ENCODE measurements at places on chromosomes 4 and X.

DNA sequence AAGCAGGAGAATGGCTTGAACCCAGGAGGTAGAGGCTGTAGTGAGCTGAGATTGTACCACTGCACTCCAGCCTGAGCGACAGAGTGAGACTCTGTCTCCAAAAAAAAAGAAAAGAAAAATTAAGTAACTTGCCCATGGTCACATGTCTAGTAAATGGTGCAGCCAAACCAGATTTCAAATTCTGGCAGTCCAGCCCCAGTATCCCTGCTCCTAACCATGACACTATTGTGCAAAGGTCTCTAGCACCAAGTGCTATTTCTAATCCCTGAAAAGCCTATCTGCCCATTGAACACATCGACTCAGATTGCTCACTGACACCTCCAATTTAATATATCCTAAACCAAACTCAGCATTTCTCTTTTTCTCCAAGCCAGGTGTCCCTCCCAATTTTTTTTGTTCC is 7.6 kb upstream of the LAMP2 start:
- DNase-seq: no peak

GRCh38 chr4:109821185-109821584 is 5.6 kb downstream of the GAR1 start:
- DNase-seq: no peak

- DNase-seq: no peak
Measured at GRCh38 chr4:73891739-73892405, 22.7 kb downstream of the CXCL1 start.

- peak; percentile 72 for DNase-seq
Measured at GRCh38 chr4:182448281-182449151, 205.3 kb downstream of the TENM3 start.

DNA sequence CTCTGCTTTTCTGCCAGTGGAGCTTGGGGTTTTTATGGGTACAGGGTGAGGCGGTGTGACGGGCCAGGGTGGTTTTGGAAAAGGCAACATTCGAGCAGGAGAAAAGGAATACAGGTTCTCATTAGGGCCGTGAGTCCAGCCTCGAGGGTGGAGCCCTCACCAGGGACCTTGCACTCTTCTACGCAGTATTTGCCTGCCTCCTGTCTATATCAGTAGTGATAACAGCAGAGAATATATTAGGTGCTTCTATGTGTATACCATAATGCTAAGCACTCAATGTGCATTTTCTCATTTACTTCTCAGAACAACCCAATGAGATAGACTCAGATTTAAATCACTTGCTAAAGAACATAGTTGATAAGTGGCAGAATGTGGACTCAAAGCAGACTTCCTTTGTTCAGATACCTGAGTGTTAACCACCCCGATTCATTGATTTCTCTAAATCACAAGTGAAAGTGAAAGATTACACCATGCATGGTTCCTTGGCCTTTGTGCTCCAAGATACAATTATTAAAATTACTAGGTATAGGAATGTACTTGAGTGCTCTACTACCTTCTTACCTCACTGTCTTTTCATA is 403.9 kb downstream of the PCDH7 start:
- DNase-seq: no peak

DNA sequence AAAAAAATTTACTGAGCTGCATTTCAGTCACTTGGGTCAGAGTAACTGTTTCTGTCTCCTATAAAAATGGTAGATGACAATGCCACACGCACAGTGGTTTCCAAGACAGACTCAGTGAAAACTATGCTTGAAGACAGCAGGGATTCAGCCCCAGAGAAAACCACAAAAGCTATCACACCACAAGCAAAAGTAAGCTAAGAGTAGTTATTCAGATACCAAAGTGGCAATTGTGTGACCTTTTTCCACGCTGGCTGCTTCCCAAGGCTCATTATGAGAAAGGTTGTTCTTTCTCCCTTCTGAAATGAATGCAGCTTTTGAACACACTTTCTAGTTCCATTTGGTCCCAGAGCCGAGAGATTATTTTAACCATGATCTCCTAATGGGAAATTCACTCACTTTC is 46.4 kb upstream of the GPM6B start:
- no peak for DNase-seq

- no peak for DNase-seq
Measured at GRCh38 chrX:103124284-103124683, 31.3 kb upstream of the NXF3 start.

DNA sequence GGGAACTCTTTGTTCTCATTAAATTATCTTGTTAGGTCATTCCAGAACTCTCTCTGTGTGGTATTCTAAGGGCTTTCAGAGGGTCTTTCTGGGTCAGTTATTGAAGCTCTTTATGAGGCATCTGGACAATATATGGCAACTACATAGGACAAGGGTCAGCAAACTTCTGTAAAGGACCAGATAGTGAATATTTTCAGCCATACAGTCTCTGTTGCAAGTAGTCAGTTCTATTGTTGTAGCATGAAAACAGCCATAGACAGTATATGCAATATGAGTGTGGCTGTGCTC is 35.1 kb downstream of the HADH start:
- no peak for DNase-seq

DNA sequence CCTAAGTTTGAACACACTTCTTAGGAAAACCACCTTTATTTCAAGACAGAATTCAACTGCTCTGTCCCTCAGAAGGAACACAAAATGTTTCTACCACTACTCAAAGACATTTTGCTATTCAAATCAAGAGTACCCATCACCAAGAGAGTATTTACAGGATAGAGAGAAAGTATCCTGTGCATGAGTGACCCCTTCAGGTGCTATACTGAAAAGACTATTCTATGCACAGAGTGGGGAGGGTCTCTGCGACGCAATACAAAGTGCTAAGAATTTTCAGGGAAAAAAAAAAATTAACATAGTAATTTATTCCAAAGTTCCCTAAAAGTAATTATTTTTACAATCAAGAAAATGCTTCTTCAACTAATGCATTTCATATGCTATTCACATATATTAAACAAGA is 346.4 kb upstream of the FAM241A start:
- DNase-seq: no peak

GRCh38 chrX:153921070-153921469 is 5.0 kb downstream of the ARHGAP4 start:
- DNase-seq: no peak

GRCh38 chr4:100836929-100837328 is 319.1 kb upstream of the EMCN start:
- no peak for DNase-seq

GRCh38 chrX:151710457-151710856 is 5.4 kb upstream of the FATE1 start:
- DNase-seq: no peak

- no peak for DNase-seq
Measured at GRCh38 chr4:173128199-173128890, 40.3 kb upstream of the GALNT7 start.

GRCh38 chr4:120921456-120922380 is 808 bp downstream of the PRDM5 start:
- peak; percentile 12 for DNase-seq

GRCh38 chrX:31237189-31237588 is 165.3 kb upstream of the FTHL17 start:
- no peak for DNase-seq

GRCh38 chrX:124239911-124240310 is 92.5 kb upstream of the TEX13D start:
- no peak for DNase-seq

- peak; percentile 74 for DNase-seq
Measured at GRCh38 chr4:14267373-14268060, 640.0 kb upstream of the BOD1L1 start.

DNA sequence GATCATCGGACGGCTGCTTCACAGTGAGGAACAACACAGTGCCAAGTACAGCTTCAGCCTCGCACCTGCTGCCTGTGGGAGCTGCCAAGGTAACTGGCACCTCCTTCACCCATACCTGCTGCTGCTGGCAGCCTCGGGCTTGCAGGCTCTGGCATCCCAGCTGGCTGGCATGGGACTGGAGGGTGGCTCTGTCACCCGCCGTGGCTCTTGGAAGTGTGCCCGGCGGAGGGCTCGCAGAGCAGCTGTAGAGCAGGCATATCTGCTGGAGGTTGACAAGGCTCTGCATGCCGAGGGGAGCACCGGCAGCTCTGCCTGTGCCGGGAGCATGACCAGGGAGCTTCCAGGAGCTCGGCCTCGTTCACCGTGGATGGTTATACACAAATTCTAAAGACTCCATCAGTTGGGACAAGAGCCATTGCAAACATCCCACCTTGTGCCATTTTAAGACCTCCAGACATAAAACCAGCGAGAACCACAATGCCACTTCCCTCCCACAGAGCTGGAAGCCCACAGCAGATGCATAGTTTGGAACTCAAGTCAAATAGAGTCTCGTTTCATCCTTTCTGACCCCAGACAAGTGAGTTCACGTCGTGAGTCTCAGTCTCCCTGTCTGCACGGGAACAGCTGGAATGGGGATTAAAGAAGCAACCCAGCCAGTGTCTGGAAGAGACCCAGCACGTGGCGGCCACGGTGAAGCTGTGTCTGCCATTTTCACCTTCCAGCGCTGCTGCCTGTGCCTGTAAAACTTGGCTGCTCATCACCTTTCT is 84.3 kb upstream of the PSAPL1 start:
- DNase-seq: peak; percentile 22

DNA sequence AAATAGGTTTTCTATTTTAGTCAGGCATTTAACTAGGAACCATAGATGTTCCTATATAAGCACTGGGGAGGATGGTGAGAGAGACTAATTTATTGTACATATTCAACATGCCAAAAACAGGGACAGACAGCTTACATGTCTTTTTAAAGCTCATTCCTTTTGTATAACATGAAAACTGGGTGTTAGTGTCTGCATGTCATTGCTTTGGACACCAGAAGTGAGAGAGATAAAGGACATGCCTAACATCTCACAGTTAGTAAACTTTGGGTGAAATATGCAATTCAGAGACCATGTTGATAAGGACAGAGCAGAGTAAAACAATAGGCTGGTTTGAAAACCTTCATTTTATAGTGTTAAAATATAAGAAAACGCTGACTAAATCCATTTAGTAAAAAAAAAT is 860.0 kb upstream of the LCORL start:
- no peak for DNase-seq

DNA sequence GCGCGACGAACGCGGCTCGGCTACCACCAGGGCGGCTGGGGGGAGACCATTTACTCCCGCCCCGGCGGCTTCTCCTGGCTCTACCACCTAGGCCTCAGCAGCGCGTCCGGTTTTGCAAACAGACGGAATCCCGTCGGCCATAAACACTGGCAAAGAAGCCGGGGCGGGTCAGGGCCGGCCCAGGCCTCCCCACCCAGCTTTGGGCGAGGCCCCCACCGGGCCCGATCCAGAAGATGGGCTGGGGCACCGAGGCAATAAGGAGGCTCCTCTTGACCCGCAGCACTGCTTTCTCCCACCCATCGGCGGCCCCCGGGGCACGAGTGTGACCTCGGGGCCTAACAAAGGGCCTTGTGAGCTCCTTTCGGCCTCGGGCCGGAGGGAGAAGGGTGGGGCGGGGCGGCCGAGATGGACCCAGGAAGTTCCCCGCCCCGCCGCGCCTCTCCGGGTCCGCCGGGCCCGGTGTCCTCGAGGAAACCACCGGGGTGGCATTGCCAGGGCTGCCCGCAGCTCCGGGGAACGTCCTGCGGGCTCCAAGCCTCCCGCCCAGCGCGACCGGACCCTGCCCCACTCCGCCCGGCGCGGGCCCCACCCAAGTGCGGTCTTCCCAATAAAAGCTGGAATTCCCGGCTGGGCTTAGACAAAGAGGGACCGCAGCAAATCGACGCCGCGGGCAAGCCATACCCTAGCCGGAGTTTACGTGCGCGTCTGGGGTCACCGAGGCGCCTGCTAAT is 5.9 kb downstream of the BCOR start:
- DNase-seq: no peak

GRCh38 chrX:96126182-96126581 is 558.5 kb upstream of the DIAPH2 start:
- no peak for DNase-seq

- no peak for DNase-seq
Measured at GRCh38 chr4:14568351-14568750, 433.9 kb upstream of the CPEB2 start.

GRCh38 chrX:49058794-49059193 is at the start of gene CCDC120:
Gene CCDC120 (plus strand): TSS chrX:49058999. CDS start chrX:49062042, 3,043 bp downstream.
- DNase-seq: no peak

- no peak for DNase-seq
Measured at GRCh38 chrX:45801554-45801953, 600.9 kb upstream of the DIPK2B start.

DNA sequence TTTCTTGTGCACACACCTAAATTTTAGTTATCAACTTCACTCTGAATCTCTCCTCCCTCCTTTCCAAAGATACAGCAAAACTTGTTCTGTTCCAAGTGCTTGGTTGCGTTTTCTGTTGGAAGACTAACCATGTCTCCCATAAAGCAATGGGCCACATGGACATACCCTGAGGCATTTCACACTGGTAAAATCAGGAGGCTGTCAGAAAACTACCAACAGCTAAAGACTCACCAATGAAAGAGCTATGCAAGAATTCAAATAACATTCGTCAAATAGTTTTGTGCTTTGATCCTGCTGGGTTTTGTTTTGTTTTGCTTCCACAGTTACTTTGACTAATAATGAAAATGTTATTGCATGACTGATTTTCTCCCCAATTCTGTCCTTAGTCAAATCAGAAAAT is 46.0 kb downstream of the PHEX start:
- no peak for DNase-seq

GRCh38 chr4:139920486-139921002 is 233.4 kb downstream of the MAML3 start:
- DNase-seq: no peak

DNA sequence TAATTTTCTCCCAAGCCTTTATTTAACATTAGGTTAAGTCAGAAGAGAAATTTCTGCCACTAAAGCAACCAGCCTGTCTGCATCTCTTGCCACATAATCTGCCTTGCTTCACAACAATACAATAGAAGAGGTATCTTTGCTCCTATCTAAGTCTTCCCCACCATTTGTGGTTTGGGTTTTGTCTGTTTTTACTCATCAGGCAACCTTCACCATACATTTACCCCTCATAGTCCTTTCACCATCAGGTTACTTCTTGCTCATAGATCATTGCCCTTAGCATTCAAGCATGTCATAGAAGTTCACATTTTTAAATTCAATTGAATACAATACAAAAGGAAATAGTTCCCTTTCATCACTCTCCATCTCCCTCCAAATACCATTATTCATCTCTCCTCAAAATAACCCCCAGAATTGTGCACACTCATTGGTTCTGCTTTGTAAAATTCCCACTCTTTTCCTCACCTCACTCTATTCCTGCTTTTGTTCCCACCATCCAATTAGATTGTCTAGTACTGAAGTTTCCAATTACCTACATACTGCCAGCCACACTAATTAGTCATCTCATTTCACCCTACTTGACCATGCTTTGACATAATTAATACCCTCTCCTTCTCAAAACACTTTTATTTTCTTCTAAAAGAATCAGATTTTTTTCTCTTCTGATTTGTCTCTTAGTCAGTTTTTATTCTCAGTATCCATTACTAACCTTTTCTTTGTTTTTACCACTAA is 1957.0 kb upstream of the AGA start:
- no peak for DNase-seq

DNA sequence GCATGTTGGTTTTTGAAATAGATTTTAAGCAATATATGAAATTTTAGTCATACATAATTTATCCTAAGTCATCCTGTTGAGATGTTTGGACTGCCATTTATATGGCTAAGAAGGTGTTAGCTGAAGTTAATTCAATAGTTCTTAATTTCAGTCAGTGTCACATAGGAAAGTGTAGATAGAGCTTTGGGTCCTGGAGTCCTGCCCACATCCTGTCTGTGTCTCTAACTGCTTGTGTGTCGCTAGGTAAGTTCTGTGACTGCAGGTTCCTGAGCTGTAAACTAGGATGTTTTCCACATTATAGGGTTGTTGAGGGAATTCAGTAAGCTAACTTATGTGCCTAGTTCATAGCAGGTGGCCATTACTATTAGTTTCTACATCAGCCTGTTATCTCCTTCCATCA is 20.7 kb downstream of the OFD1 start:
- DNase-seq: no peak
